ENCODE measurements at places on chromosomes 13 and 19.

DNA sequence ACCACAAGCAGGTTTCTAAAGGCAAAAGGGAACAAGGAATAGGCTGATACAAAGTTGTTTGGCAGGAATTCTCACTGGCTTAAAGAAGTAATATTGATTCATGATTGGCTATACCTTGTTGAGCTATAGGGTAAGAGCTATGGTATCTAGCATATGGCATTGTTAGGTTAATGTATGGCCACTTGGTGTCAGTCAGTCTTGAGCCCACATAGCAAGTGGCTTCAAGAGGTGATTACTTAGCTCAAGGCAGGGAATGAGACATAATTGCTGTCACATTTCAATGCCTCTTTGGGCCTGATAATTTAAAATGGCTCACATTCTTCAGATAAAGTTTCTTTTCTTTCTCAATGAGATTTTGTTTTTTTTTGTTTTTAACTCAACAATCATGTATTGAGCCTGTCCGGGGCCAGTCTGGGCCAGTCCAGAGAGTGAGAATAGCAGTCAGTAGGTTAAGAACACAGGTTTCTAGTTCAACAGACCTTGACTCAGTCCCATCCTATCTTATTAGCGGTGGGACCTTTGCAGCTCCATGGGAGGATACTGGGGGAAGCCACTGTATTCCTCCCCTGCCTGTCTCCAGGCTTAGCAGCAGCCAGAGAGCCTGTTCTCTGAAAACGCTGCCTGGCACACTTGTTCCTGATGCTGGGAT is 45.8 kb upstream of the RCBTB2 start:
- DNase-seq: no peak

DNA sequence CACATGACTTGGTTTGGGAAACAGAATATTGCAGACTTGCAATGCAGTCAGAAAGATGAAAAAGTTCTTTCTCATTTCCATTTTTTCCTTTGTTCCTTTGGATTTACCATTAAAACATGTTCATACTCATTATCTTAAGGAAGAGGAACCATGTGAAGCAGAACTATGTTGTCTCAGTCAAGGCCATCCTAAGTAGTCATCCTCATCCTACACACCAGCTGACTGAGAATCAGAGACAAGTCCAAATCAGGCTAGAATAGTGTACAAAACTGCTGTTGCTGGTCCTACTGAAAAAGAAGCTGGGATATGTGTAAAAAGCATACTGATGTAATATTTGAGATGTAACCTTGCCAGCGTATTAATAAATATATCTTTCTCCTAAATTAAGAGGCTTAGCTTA is 433.4 kb downstream of the SLITRK5 start:
- no peak for DNase-seq

GRCh38 chr19:10061717-10062310 is 24.3 kb upstream of the SHFL start:
- no peak for DNase-seq

DNA sequence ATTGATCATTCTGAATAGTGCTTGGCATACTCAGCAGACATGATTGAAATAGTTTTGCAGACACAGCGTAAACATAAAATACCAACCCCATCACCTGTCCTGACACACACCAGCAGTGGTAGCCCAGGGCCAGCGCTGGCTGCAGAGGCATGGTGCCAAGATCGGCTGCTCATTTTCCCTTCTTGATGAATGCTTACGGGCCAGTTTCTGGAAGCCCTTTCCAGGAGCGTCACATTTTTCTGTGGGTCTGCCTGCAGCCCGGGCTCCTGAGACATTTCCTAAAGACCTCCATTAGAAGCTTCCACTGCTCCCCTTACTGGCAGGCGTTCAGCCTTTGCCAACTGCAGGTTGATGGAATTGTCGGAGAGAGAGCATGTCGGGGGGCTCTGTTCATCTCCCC is 48.6 kb downstream of the CHST8 start:
- no peak for DNase-seq

- no peak for DNase-seq
Measured at GRCh38 chr13:37410316-37410715, 188.3 kb downstream of the POSTN start.

DNA sequence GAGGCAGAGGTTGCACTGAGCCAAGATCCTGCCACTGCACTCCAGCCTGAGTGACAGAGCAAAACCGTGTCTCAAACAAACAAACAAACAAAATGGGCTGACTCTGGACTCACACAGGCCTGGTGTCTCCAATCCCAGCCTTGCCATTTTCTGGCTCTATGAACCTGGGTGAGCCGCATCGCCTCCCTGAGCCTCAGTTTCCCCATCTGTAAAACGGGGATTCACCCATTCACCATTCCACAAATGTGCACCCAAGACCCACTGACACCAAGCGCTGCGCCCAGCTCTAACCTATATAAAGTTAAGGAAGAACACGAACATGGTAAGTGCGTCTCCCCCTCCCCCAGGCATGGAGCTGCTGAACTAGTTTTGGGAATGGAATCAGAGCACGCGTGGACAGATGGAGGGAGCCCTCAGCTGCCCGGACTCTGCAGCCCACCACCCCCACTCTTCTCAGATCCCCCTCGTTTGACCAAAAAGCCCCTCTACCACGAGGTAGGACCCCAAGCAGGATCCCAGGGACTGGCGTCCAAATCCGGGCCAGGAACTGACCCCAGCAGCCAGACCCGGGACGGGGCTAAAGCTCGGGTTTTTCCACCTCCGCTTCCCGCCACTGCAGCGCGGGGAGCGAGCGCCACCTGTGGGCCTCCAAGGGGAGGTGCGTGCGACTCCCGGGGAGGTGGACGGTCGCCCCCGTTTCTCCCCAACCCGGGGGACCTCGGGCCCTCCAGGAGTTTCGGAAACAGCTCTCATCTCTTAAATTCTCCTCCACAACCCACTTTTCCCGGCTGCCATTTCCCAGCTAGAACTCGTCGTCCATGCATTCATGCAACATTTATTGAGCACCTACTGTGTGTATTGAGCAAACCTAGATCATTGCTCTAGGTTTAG is 33.0 kb upstream of the ADGRE5 start:
- DNase-seq: peak; percentile 81

- no peak for DNase-seq
Measured at GRCh38 chr19:41808663-41809566, 12.5 kb downstream of the CEACAM3 start.

DNA sequence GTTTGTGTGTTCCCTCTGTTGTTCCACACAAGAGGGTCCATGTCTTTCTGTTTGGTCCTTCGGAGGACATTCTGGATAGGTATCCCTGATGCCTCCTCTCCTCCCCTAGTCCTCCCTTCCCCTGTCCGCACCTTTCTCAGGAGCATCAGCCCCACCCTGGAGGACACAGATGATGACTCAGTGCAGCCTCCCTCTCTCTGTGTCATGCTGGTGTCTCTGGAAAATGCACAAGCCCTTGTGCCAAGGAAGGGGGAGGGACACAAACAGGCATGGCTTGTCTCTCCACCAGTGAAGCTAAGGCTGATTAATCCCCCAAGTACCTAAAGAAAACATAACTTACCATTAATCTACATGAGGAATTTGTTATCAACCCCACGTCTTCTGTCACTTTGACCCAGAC is 16.2 kb upstream of the TNFRSF19 start:
- DNase-seq: no peak

GRCh38 chr19:46296722-46297461 is at the start of gene HIF3A:
Gene HIF3A (plus strand): TSS chr19:46297042. CDS start chr19:46297077, 35 bp downstream.
- no peak for DNase-seq

DNA sequence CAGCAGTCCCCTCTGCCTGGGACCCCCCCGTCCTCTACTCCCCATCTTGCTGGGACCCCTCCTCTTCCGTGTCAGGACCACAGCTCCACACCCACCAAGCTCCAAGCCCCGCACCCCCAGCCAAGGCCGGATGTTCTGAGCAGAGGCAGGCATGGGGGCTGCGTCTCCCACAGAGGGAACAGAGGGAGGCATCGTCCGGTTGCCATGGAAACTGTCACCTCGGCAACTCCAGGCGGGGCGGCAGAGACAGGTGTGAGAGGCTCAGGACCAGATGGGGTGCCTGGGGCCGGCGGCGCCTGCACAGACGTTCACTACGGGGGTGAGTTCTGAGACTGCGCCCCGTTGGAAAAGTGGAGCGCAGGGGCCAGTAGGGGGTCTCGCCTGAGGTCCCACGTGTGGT is 5.4 kb downstream of the RNU6-9 start:
- peak; percentile 58 for DNase-seq

All from germinal center (tissue), 1 donor.